ENCODE measurements at places on chromosomes 1 and 21.
A peak's percentile ranks its signal among the peaks of the same experiment; 100 is the strongest.

DNA sequence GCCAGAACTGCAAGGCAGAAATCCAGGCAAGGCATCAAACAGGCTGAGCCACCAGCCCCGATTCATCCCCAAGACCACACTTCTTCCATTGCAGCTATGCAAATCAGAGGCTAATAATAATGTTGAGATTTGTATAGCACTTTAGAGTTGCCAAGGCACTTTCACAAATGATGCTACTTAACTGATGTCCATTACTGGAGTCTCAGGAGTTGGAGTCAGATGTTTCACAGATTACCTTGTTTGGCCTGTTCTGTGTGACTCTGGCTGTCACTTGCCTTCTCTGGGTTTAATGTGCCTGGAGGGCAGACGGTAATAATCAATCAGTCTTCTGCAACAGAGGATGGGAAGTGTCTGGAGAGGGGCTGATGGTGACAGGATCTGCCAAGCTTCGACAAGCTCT lies 40.8 kb upstream of the MPZL1 start:
- no peak for DNase-seq

DNA sequence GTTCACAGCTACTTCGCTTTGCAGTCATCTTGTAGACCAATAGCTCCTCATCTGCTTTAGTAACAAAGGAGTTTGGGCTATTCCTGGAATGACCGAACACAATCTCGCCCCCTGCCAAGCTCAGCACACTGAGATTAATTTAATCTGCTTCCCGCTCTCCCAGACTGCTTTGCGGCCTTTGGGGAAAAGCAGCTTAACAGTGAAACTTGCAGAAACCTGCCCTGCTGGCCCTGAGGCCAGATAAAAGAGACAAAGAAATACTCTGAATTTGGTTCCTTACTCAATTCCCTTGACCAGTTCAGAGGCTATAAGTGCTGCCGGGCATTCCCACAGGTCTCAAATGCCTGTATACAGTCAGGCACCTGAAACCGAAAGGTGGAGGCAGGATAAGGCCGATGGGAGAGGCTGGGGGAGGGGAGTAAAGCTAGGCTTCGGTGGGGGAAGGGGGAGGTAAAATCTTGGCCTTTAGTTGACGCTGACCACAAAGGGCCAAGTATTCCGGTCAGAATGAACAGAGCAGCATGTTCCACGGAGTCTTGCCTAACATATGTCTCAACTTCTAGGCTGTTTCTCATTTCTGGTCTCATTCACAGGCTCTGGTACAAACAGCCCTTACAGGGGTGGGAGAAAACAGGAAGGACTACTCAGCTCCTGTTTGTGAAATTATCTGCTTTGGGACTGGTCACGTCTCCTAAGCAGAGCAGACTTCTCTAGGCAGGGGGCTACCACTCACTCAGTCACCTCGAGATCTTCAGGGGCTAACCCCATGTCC lies 17.7 kb upstream of the A3GALT2 start:
- no peak for DNase-seq

GRCh38 chr1:201753492-201753891 lies 75.5 kb upstream of the IPO9 start:
- DNase-seq = no peak

DNA sequence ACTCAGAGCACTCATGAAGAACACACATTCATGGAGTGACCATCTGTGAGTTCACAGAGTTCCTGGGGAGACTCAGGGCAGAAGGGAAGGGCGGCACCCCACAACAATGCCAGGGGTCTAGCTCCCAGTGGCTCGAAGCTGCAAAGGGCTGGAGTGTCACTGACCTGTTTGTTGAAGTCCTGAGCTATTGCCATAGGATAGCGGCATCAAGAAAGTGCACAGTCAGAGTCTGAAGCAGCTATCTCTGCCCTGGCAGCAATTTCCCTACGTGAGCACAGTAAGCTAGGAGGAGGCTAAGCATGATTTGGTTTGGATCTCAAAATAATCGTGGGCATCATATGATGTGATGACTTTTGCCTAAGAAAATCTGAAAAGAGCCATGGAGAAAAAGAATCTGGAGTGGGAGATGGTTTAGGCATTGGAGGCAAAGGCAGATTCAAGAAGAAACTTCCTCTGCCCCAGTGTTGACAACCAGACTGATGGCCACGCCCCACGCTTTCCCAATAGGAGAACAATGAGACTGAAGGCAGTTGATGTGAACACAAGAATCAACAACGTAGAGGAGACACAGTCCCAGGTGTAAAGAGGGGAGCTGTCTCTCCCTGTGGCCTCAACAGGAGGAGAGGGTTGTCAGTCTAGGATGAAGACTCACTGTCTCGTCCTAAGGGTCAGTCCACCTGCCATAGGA lies 100.0 kb upstream of the SLC25A33 start:
- no peak for DNase-seq

GRCh38 chr1:40861224-40862003 lies 749 bp downstream of the CITED4 start:
- DNase-seq = peak; percentile 29

DNA sequence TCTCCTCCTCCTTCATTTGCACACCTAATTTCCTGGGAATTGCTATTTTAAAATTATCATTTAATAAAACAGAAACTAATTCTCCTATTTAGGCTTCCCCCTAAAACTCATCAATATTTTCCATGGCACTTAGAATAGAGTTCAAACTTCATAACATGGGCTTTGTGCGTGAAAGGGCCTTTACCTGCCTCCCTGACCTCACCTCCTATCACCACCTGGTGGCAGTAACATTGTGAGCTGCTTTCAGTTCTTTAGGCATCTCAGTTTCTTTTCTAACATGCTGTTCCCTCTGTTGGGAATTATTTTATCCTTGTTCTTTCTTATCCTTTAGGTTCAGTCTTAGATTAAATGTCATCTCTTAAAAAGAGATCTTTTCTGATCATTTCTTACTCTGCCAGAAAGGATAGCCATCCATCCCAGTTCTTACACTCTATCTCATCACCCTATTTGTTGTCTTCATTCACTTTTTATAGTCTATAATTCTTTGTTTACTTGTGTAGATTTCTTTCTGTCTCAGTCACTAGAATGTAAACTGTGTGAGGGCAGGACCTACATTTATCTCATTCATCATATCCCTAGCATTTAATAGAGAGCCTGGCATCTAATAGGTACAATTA lies 133.8 kb upstream of the KIAA1614 start:
- no peak for DNase-seq

DNA sequence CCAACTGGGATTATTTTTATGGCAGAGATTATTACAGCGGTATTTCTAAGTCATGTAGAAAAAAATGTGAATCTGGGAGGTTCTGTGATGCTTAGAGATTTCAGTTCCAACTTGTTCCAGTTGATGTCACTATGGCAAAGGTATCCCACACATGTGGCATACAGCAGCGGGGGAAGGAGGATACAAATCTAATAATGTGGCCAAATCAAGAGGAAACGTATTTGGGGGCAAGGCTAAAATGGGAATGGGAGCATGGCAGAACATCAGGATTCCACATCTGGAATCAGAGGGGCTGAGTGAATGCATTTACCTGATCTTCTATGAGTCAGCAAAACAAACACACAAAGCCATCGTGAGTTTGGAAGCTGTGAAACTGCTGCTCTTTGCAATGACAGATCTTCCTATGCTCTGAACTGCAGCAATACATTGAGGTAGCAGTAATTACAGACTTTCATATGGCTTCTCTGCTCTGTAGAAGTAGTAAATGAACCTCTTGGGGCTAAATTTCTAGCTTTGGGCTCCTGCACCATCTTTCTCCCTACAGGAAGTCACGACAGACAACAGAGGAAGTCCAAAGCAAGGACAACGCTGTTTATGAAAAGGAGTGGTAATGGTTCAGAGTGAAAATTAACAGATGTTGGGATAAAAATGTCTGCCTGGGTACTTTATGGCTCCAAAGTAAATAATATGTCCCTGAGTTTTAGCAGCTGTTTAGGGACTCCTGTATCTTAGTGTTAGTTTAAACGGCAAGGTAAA lies 55.5 kb downstream of the GABPA start:
- no peak for DNase-seq

DNA sequence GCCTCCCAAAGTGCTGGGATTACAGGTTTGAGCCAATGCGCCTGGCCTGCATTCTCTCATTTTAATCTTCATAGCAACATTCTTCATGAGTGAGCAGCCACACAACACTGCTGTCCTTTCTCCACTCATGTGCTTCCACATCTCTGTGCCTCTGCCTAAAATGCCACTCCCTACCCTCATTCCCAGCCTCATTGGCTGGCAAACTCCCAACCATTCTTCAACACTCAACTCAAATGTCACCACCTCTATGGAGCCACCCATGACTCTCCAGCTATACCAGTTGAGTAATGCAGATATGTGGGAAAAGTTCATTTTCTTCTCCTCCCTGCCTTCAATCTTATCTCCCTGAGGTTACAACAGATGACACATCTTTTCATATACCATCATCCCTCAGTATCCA lies 53.9 kb upstream of the ZC3H12A start:
- DNase-seq = no peak

- DNase-seq = no peak
Observed at GRCh38 chr1:216448011-216448510, 24.8 kb upstream of the USH2A start.

Measured in stimulated activated CD4-positive, alpha-beta T cell treated with anti-CD3 and anti-CD28 coated beads, Interleukin-4, amount 100 ng/mL, for 4 hours (primary cell).